Endothelial cell of umbilical vein (primary cell): ENCODE measurements at places on chromosomes 16 and 17.

GRCh38 chr16:31099860-31100638 is 5.5 kb upstream of the VKORC1 start:
- no peak overlapping the region for H3K4me3 ChIP-seq
- DNase-seq: peak; percentile 18
- no peaks in the 10 kb centered on the region for H3K36me3 ChIP-seq
- no peak overlapping the region for H3K27ac ChIP-seq
- H3K27me3 ChIP-seq: no peaks in the 10 kb centered on the region

DNA sequence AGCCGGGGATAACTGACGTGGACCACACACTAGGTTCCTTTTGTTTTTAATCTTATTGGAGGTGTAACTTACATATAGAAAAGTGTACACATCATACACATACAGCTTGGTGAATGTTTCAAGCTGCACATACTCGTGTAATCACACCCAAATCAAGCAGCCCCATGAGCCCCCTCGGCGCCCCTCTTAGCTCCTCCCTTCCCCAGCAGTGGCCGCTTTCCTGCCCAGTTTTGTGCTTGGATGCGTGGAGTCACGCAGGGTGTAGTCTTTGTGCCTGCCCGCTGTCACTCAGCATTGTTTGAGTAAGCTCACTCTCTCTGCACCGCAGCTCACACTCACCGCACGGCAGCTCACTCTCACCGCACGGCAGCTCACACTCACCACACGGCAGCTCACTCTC is 151.7 kb upstream of the CHMP6 start:
- no peaks in the 10 kb centered on the region for H3K27me3 ChIP-seq
- no peaks in the 10 kb centered on the region for H3K4me1 ChIP-seq
- H3K4me3 ChIP-seq: no peak overlapping the region
- no peaks in the 10 kb centered on the region for H3K36me3 ChIP-seq

DNA sequence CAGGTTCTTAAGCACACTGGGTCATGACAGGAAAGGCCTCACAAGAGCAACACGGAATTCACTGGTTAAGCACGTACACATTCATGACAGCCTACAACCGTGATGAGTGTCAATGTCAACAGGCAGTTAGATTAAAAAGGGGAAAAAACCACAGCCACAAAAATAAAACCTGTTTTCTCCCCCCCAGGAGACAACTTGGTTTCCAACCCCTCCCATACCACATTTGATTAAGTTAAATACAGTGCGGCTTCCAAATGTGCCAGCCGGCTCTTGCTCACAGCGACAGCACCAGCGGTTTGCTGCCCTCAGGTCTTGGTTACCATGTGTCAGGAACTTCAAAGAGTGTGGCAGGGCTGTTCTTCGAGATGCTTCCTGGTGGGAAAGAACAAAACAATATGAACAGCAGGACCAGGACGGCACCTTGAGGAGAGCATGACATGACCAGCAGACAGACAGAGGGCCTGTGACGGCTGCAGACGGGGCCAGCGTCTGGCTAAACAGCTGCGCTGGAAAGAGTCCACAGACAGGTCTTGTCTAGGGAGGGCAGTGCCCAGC is 193.6 kb downstream of the PARN start:
- no peak overlapping the region for H3K27ac ChIP-seq
- H3K4me3 ChIP-seq: no peak overlapping the region
- no peaks in the 10 kb centered on the region for H3K4me1 ChIP-seq

DNA sequence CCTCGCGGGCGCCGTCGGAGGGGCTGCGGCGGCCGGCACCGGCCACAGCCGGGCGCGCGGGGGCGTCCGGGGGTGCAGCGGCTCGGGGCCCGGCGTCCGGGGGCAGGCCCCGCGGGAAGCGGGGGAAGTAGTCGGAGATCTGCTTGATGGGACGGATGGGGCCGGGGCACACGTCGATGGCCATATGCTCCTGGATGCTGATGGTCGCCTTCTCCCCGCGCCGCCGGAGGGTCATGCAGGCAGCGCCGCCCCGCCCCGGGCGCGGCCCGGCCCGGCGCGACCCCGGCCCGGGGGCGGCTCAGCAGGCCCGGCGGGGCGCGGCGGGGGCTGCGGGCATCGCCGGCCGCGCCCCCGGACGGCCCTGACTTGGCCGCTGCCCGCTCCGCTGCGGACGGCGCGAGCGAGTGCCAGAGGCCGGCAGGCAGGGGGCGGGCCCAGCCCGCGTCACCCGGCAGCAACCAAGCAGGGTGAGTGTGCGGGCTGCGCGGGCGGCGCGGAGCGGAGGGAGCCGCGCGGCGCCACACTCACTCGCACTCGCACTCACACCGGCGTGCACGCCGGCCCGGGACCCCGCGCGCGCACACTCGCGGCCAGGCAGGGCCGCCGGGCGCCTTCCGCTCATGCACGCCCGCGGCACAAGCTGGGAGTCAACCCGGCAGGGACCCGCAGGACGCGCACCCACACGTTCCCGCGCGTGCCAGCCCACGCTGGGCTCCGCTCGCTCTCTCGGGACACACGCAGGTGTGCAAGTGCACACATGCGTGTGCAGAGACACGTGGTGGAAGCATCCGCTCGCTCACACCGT is at the start of gene DOC2B:
TSS of gene DOC2B (minus strand) at position 406 of the 805 bp plus-strand sequence. CDS start at position 235, 171 bp downstream.
- no peaks in the 10 kb centered on the region for H3K4me1 ChIP-seq
- peak within 1 kb of the TSS; percentile 3 for H3K4me3 ChIP-seq
- peak; percentile 42 for DNase-seq
- H3K36me3 ChIP-seq: no peaks in the 10 kb centered on the region
- H3K27me3 ChIP-seq: peaks cover 44% of the 10 kb centered on the region

GRCh38 chr16:27449434-27450195 is 47.6 kb downstream of the IL21R start:
- no peaks in the 10 kb centered on the region for H3K27me3 ChIP-seq
- H3K27ac ChIP-seq: no peak overlapping the region
- no peak for DNase-seq
- H3K4me3 ChIP-seq: no peak overlapping the region
- H3K4me1 ChIP-seq: peaks cover 15% of the 10 kb centered on the region

- DNase-seq: no peak
- H3K27me3 ChIP-seq: no peaks in the 10 kb centered on the region
- no peak overlapping the region for H3K27ac ChIP-seq
- no peak overlapping the region for H3K4me3 ChIP-seq
- no peaks in the 10 kb centered on the region for H3K36me3 ChIP-seq
Measured at GRCh38 chr16:57981636-57982035, 10.7 kb upstream of the CNGB1 start.

DNA sequence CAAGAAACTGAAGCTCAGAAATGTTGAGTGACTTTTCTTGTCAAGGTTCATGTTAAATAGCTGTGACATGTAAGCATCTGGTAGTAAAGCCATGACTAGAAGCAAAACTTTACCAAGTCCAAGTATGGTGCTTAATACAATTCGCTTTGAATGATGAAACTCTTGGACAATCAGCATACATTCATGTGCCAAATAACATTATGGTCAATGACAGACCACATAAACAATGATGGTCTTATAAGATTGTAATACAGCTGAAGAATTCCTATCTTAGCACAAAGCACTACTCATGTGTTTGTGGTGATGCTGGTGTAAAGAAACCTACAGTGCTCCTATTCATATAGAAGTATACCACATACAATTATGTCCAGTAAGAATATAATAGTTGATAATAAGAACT is 97.1 kb upstream of the RPRML start:
- H3K27ac ChIP-seq: no peak overlapping the region
- H3K27me3 ChIP-seq: no peaks in the 10 kb centered on the region
- no peaks in the 10 kb centered on the region for H3K36me3 ChIP-seq
- H3K4me3 ChIP-seq: no peak overlapping the region
- DNase-seq: no peak

DNA sequence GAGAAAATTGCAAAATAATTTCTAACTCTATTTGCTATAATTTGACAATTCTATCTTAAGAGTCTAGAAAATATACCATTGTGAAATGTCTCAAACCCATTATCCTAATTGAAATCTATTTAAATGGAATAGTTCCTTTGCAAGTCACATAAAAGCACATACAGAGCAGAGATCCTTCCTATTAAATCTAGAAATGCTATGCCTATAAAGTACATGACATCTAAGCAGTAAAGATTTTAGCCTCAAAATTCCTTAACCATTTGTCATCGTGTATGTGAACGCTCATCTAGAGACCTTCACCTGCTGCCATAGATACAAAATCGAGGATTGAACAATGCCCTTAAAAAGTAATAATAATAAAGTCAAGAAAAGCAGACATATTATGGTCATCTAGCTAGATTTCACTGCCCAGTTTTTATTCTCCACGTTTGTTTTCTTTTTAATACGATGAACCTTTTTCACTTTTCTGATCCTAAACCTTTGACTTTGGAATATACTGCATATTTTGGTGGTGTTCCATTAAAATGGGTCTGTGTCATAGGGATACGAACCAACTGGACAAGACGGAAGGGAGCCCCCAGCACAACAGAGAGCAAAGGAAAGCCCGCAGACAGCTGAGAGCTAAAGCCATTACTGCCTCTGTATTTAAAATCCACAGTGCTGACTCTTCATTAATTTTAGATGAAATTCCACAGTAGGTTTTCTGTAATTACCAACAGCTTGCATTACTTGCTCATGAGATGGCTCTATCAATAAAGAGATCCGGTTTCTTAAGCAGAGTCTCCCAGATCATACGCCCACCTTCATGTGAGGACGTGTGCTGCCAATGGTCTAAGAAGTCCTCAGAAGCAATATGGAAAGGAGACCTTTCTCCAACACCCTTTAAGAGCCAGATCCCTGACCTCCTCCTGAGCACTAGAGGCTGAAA is 17.6 kb downstream of the TEX2 start:
- H3K4me3 ChIP-seq: no peak overlapping the region
- H3K27me3 ChIP-seq: no peaks in the 10 kb centered on the region
- H3K4me1 ChIP-seq: peaks cover 6% of the 10 kb centered on the region
- no peak for DNase-seq

DNA sequence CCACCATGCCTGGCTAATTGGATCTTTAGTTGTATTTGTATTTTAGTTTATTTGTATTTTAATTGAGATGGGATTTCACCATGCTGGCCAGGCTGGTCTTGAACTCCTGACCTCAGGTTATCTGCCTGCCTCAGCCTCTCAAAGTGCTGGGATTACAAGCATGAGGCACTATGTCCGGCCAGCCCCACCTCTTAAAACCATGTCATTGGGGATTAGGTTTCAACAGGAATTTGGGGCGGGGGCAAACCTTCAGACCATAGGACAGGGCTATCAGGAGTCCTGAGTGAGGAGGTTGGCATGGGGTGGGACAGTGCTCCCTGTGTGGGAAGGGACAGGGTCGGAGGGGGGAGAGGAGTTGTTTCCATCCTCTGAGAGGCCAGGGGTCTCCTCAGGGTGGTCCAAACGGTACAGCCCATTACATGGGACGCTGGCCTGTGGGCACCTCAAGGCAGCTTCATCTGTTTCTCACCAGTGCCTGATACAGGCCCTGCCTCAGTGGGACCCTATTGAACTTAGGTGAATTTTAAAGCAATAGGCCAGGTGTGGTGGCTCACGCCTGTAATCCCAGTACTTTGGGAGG is 21.6 kb downstream of the GAA start:
- no peak for DNase-seq
- no peaks in the 10 kb centered on the region for H3K4me1 ChIP-seq
- H3K27ac ChIP-seq: no peak overlapping the region
- no peaks in the 10 kb centered on the region for H3K36me3 ChIP-seq
- peaks cover 13% of the 10 kb centered on the region for H3K27me3 ChIP-seq
- no peak overlapping the region for H3K4me3 ChIP-seq

GRCh38 chr17:66432996-66433551 is 130.7 kb downstream of the PRKCA start:
- no peaks in the 10 kb centered on the region for H3K36me3 ChIP-seq
- peaks cover 16% of the 10 kb centered on the region for H3K4me1 ChIP-seq
- H3K27me3 ChIP-seq: no peaks in the 10 kb centered on the region
- DNase-seq: no peak

GRCh38 chr16:87515475-87516330 is 22.9 kb upstream of the ZCCHC14 start:
- peaks cover 15% of the 10 kb centered on the region for H3K4me1 ChIP-seq
- H3K27ac ChIP-seq: no peak overlapping the region
- no peaks in the 10 kb centered on the region for H3K27me3 ChIP-seq
- no peak overlapping the region for H3K4me3 ChIP-seq
- DNase-seq: no peak

- no peaks in the 10 kb centered on the region for H3K36me3 ChIP-seq
- H3K4me3 ChIP-seq: no peak overlapping the region
- no peak overlapping the region for H3K27ac ChIP-seq
- H3K4me1 ChIP-seq: no peaks in the 10 kb centered on the region
Measured at GRCh38 chr16:21205303-21205702, 6.1 kb downstream of the ZP2 start.

DNA sequence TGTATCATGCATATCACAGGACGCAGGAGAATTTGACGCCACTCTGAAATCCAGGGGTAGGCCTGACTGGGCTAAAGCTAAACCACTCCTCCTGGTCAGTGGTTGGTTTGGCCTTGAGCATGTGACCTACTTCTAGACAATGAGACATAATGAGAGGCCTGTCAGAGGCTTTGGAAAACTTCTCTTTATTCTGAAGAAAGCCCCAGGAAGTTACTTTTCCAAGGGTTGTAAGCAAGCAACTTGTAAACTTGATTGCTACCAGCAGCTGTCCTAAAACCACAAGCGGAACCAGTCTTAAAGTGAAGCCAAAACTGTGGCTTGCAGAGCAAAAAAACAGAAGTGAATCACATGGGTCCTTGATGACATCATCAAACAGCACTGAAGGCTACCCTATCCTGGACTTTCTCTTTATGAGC is 138.2 kb upstream of the COX10 start:
- no peaks in the 10 kb centered on the region for H3K27me3 ChIP-seq
- no peak overlapping the region for H3K4me3 ChIP-seq
- H3K4me1 ChIP-seq: no peaks in the 10 kb centered on the region
- DNase-seq: no peak

GRCh38 chr16:16021988-16022682 is 72.7 kb downstream of the ABCC1 start:
- H3K27ac ChIP-seq: peak overlapping the region; percentile 91
- H3K4me1 ChIP-seq: peaks cover 35% of the 10 kb centered on the region
- no peaks in the 10 kb centered on the region for H3K27me3 ChIP-seq

- H3K4me1 ChIP-seq: peaks cover 23% of the 10 kb centered on the region
- H3K27ac ChIP-seq: no peak overlapping the region
- no peak overlapping the region for H3K4me3 ChIP-seq
Measured at GRCh38 chr17:19302791-19303331, 59.7 kb downstream of the B9D1 start.

DNA sequence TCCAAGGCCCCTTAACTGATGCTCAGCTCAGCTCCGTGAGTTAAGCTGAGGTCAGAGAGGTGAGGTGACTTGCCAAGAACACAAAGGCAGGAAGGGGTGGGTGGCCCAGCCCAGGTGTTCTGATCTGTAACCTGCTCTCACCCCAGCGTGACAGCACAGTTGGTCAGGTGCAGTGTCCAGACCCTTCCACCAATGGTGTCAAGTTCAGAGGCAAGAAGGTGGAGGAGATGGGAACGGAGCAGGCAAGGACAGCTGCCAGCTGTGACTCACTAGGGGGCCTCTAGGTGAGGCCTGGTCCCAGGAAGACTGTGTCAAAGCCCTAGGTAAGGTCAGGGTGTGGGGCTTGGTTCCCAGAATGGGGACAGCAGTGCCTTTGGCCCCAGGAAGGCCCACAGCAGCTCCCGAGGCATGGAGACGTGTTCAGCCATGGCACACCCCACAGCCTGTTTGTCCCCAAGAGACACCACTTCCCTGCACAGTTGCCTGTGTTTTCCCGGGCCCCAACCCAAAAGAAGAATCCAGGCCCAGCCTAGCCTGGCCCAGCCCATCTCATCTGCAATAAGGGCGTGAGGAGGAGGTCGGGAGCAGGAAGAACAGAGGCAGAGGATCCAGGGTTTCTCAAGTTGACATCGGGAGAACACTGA is 7.2 kb downstream of the WFIKKN2 start:
- no peak for DNase-seq
- no peaks in the 10 kb centered on the region for H3K4me1 ChIP-seq
- no peak overlapping the region for H3K27ac ChIP-seq
